ENCODE measurements at places on chromosomes 6 and 20.

GRCh38 chr6:169079650-169080049 lies 174.0 kb downstream of the THBS2 start:
- no peak overlapping the region for H3K4me3 ChIP-seq
- no peak for DNase-seq
- H3K27ac ChIP-seq: no peak overlapping the region
- H3K4me1 ChIP-seq: no peaks in the 10 kb centered on the region
- no peaks in the 10 kb centered on the region for H3K27me3 ChIP-seq

DNA sequence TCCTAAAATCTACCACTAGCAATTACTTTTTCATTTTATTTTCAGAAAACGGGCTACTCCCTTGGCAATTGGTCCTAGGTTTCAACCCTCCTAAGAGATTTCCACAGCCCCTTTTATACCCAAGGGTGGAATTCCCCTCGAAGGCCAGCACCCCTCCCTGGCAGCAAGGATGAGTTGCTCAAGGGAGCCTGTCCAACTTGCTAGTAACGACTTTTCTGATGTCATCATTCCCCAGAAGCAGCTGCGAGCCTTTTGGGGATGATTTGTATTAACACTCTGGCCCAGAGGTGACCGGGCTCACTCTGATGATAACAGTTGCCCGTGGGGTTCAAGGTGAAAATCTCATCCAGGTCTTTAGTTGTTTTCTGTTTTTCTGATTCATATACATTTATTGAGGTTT lies 30.7 kb upstream of the NAA20 start:
- H3K27ac ChIP-seq: no peak overlapping the region
- no peaks in the 10 kb centered on the region for H3K4me1 ChIP-seq
- peaks cover 9% of the 10 kb centered on the region for H3K27me3 ChIP-seq
- no peaks in the 10 kb centered on the region for H3K36me3 ChIP-seq

DNA sequence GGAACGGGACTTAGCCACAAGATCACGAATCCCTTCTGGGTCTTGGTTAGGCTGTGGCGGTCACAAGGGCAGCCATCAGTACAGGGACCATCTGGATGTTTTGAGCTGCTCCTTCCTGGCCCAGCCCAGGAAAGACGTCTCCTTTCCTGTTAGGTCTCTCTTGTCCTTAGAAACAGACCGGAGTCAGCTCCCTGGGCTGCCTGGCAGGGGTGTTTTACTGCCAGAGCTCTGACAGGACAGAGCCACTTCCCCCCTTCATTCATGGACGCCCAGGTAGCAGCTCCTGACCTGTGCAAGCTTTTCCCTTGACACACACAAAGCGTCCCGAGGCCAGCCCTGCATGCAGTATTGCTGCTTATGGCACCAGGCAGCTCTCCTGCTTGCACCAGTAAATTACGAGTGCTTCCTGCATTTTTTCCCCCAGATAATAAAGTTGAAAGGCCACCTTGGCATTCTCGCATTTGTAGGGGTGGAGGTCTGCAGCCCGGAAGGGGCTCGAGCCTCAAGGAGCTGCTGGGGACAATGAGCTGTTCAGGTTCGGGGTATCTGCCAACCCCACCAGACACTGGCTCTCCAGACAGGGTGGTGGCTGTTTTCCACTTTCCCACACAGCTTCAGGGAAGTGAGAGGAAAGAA lies 87.4 kb downstream of the NOL4L start:
- H3K36me3 ChIP-seq: peaks cover 9% of the 10 kb centered on the region
- DNase-seq: no peak
- no peak overlapping the region for H3K4me3 ChIP-seq
- no peak overlapping the region for H3K27ac ChIP-seq
- no peaks in the 10 kb centered on the region for H3K27me3 ChIP-seq

- no peaks in the 10 kb centered on the region for H3K36me3 ChIP-seq
- H3K27me3 ChIP-seq: no peaks in the 10 kb centered on the region
- H3K4me1 ChIP-seq: peaks cover 13% of the 10 kb centered on the region
- no peak for DNase-seq
- H3K4me3 ChIP-seq: no peak overlapping the region
Observed at GRCh38 chr6:22964334-22964733, 395.0 kb downstream of the HDGFL1 start.

- no peaks in the 10 kb centered on the region for H3K36me3 ChIP-seq
- no peak for DNase-seq
- H3K27ac ChIP-seq: no peak overlapping the region
- peak overlapping the region; percentile 89 for H3K4me3 ChIP-seq
Observed at GRCh38 chr6:27176096-27176495, 71.4 kb upstream of the PRSS16 start.

DNA sequence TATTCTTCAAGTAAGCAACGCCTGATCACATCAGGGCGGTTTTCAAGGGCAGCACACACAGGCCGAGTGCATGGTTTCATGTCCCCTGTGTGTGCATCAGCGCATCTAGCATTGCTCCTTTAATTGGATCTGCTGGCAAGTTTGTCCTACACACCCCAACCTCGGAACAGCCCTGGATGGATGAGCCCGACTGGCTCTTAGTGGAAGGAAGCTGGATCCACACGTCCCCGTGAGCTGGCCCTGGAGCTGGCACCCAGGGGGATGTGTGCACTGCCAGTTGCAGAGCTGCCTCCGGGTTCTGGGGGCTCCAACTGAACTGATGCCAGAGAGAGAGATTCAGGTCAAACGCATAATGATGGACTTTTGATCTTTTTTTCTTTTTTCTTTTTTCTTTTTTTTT lies 39.2 kb upstream of the QKI start:
- no peak for DNase-seq
- H3K27me3 ChIP-seq: no peaks in the 10 kb centered on the region
- no peak overlapping the region for H3K4me3 ChIP-seq
- H3K27ac ChIP-seq: no peak overlapping the region
- no peaks in the 10 kb centered on the region for H3K36me3 ChIP-seq
- no peaks in the 10 kb centered on the region for H3K4me1 ChIP-seq

DNA sequence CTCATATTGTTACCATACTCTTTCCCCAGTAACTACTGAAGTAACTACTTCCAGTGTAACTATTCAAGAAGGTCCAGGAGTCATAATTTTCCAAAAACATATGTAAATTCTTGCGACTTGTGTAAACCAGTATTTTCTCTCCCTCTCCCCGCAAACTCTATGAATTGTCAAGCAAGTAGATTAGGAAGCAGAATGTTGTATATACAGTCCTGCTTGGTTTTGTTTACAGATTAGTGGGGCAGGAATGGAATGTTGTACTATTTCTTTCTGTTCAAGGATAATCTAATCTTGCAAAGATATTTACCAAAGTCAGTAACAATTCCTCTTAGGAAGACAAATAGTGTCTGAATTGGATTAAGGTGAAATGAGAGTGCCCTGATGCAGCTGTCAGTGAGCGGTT lies 234.9 kb upstream of the PLN start:
- H3K27me3 ChIP-seq: peaks cover 2% of the 10 kb centered on the region
- no peak overlapping the region for H3K27ac ChIP-seq
- H3K4me1 ChIP-seq: no peaks in the 10 kb centered on the region
- no peak for DNase-seq

- H3K4me1 ChIP-seq: no peaks in the 10 kb centered on the region
- DNase-seq: no peak
- no peaks in the 10 kb centered on the region for H3K36me3 ChIP-seq
- H3K27ac ChIP-seq: no peak overlapping the region
Observed at GRCh38 chr6:56951049-56951831, 3.7 kb upstream of the BEND6 start.

- no peak overlapping the region for H3K27ac ChIP-seq
- no peaks in the 10 kb centered on the region for H3K27me3 ChIP-seq
- H3K4me3 ChIP-seq: no peak overlapping the region
Observed at GRCh38 chr6:140441256-140441655, 1066.8 kb upstream of the CITED2 start.

DNA sequence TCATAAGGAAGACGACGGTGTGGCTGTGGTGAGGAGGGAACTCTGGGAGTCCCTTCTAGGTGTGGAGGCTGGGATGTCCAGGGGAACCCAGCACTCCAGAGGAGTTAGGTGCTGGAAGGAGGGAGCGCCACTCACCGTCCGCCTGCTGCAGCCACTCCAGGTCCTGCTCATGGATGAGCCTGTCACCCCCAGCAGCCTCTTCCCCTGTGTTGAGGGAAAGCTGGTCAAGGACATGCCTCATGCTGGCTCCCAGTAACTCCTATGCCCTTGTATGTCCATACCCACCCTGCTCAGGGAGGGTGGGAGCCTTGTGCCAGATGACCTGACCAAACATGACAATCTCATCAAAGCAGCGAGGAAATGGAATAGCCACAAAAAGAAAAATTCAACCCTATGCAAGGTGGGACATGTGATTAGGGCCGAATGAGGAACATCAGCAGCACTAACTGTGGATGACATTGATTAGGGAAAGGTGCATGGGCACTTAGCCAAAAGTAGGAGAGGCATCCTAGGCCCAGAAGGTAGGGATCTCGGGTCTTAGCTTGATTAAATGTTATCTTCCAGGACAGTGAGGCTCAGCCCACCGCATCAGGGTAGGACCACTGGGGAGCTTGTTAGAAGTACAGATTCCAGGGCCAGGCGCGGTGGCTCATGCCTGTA lies 3.0 kb downstream of the DNPH1 start:
- no peaks in the 10 kb centered on the region for H3K27me3 ChIP-seq
- H3K4me1 ChIP-seq: peaks cover 40% of the 10 kb centered on the region
- no peak overlapping the region for H3K4me3 ChIP-seq
- H3K27ac ChIP-seq: no peak overlapping the region

GRCh38 chr6:33481192-33481591 lies 26.8 kb downstream of the ZBTB9 start:
- H3K27ac ChIP-seq: no peak overlapping the region
- no peak overlapping the region for H3K4me3 ChIP-seq
- DNase-seq: no peak

GRCh38 chr6:90157441-90157840 lies 139.2 kb downstream of the BACH2 start:
- no peaks in the 10 kb centered on the region for H3K27me3 ChIP-seq
- no peaks in the 10 kb centered on the region for H3K36me3 ChIP-seq
- H3K27ac ChIP-seq: no peak overlapping the region
- no peak overlapping the region for H3K4me3 ChIP-seq
- no peak for DNase-seq

DNA sequence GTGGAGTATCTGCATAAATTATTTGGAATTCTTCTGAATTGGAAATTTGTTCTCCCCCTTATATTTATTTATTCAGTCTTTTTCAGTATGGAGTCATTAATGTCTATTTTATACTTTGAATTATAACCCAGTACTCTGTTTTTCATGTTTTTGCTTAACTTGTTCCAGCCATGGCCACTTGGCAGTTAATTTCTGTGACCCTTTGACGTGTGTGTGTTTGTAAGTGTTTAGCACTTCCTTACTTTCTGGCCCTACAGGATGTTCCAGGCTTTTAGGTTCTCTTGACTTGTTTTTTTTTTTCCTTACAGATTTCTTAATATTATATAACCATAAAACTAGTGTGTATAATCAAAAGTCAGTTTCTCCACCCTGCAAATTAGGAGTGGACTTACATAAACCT lies 24.1 kb downstream of the ENPP1 start:
- no peak for DNase-seq
- H3K4me3 ChIP-seq: no peak overlapping the region
- H3K36me3 ChIP-seq: no peaks in the 10 kb centered on the region
- H3K4me1 ChIP-seq: no peaks in the 10 kb centered on the region
- H3K27me3 ChIP-seq: peaks cover 23% of the 10 kb centered on the region

DNA sequence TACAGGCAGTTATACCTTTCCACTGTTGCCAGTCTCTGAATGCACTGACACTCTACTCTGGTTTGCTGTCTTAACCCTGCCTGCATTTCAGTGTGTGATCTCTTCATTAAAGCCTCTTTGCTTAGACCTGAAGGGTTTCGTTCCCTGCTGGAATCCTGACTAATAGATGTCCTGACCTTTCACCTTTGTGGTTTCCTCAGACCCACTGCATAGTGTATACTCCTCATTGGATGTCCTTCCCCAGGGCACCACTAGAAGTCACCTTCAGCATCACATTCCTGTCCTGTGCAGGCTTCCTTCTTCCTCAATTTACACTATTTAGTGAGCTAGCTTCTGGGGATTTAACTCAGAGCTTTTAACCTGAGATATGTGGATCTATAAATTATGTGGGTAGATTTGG lies 120.6 kb downstream of the RCAN2 start:
- no peak overlapping the region for H3K27ac ChIP-seq
- H3K27me3 ChIP-seq: peaks cover 11% of the 10 kb centered on the region
- H3K36me3 ChIP-seq: no peaks in the 10 kb centered on the region
- H3K4me3 ChIP-seq: no peak overlapping the region
- no peak for DNase-seq

GRCh38 chr6:14066782-14067406 lies 50.7 kb upstream of the CD83 start:
- H3K27ac ChIP-seq: no peak overlapping the region
- peak; percentile 23 for DNase-seq
- H3K4me1 ChIP-seq: no peaks in the 10 kb centered on the region

DNA sequence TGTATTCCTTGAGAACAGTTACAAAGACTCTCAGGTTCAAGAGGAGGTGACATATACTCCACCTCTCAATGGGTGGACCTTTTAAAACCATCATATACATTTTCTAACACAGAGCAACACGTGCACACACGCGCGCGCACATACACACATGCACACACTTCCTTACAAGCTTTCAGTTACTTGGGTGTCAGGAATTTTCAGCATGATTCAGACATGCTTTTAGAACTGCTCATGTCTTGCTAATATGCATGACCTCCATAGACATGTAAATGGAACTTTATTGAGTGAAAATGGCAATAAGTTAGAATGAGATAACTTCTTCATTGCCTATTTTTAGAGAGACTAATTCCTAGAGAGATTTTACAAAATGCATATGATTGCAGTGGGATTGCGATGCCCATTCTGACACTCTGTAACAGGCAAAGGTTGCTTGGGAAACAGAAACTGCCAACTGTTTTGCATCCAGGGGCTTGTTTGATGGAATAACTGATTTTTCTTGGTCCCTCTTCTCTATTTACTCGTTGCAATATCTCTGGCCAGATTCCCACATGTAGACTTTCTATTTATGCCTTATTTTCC lies 531.4 kb upstream of the RNF217 start:
- H3K4me3 ChIP-seq: no peak overlapping the region
- no peak overlapping the region for H3K27ac ChIP-seq
- H3K36me3 ChIP-seq: no peaks in the 10 kb centered on the region
- no peaks in the 10 kb centered on the region for H3K4me1 ChIP-seq

GRCh38 chr20:55584307-55584706 lies 421.0 kb downstream of the CBLN4 start:
- DNase-seq: no peak
- H3K4me3 ChIP-seq: no peak overlapping the region
- no peaks in the 10 kb centered on the region for H3K36me3 ChIP-seq
- H3K4me1 ChIP-seq: no peaks in the 10 kb centered on the region
- H3K27ac ChIP-seq: no peak overlapping the region

- H3K4me1 ChIP-seq: peaks cover 29% of the 10 kb centered on the region
- H3K27ac ChIP-seq: no peak overlapping the region
- no peak for DNase-seq
- H3K4me3 ChIP-seq: no peak overlapping the region
- peaks cover 4% of the 10 kb centered on the region for H3K27me3 ChIP-seq
Observed at GRCh38 chr20:50335105-50335504, 144.5 kb downstream of the CEBPB start.

All from DND-41 (cell line).